Endothelial cell of umbilical vein (primary cell): ENCODE measurements at places on chromosomes 2 and 18. TPM values are rescaled to one million over a fixed set of nuclear protein-coding genes. Genes with fewer than 3 reads are reported as not detected.

GRCh38 chr2:42722320-42723190 is 41.4 kb downstream of the OXER1 start:
- H3K27me3 ChIP-seq: no peaks in the 10 kb centered on the region
- H3K27ac ChIP-seq: no peak overlapping the region
- H3K4me1 ChIP-seq: no peaks in the 10 kb centered on the region
- H3K36me3 ChIP-seq: no peaks in the 10 kb centered on the region
- DNase-seq: peak; percentile 80

DNA sequence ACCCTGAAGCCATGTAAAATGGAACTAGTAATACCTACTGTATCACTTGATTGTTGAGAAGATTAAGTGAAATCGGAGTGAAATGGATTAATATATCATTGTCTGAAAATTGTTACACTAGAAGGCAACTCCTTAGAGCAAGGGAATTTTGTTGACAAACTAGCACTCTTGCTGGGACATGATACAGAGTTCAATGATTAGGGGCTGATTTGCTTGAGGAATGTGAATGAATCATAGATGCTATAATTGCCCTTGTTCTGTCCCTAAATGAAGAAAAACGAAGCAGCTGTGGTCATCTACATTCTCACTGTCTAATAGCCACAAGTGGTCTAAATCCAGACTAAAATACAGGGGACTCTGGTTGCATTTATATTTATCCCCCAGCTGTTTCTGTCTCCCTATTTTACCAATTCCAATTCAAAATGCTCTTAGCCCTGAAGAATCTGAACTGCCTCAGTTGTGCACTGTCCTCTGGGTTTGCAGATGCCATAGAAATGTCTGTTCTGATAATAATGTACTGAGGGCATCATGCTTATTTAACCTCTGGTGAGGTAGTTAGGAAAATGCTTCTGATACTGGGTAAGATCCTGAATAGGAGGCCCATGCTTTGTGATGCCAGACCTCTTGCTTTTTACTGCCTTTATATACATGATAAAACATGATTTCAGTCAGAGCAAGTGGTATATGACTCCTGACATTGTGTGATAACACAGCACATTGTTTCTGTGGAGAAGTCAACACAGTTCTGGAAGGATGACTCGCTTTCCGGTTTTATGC is 382.1 kb downstream of the NRXN1 start:
- DNase-seq: peak; percentile 61
- H3K36me3 ChIP-seq: no peaks in the 10 kb centered on the region
- H3K4me1 ChIP-seq: peaks cover 3% of the 10 kb centered on the region
- H3K27me3 ChIP-seq: no peaks in the 10 kb centered on the region
- H3K27ac ChIP-seq: no peak overlapping the region

GRCh38 chr2:192195548-192196418 is 1.1 kb upstream of the TMEFF2 start:
- H3K27ac ChIP-seq: no peak overlapping the region
- no peaks in the 10 kb centered on the region for H3K36me3 ChIP-seq
- peak overlapping the region; percentile 38 for H3K4me3 ChIP-seq

- H3K27ac ChIP-seq: no peak overlapping the region
- no peak for DNase-seq
- no peak overlapping the region for H3K4me3 ChIP-seq
- H3K36me3 ChIP-seq: no peaks in the 10 kb centered on the region
These were observed 15.4 kb upstream of the SLC9A2 start for GRCh38 chr2:102603904-102604303.

Gene IL1RL1
- total RNA-seq: 44.0 and 55.1 TPM in 2 replicates
